Activated CD8-positive, alpha-beta memory T cell treated with anti-CD3 and anti-CD28 coated beads, Interleukin-2, amount 50 U/mL, for 48 hours (primary cell): ENCODE measurements at places on chromosomes 12 and 14.

DNA sequence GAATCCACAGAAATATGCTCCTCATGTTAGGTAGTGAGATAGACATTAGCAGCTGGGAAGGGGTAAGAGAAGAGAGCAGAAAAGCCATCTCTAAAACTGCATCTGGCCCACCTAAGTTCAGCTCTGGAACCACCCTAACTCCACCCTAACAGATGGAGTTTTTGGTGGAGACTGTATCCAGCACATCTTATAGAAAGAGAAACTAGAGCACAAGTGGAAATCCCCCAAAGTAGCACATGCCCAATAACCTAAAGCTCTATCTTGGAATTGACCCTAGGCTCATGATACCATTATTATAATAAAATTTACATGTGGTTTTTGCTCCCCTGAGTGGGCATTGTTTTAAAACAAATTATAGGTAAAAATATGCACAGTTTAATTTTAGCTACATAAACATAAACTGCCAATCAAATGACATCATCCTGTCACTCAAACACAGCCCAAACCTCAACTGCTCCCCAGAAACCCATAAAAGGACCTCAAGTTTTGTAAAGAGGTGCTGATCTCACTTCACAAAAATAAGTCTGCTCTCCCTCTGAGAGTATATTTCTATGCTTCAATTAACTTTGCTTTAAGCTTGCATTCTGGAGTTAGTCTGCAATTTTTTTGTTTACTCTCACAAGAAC, 206.4 kb downstream of the PIK3C2G start:
- no peak for DNase-seq

- no peak for DNase-seq
Observed at GRCh38 chr12:49413010-49413409, 45.7 kb downstream of the SPATS2 start.

- no peak for DNase-seq
Observed at GRCh38 chr14:42504433-42504832, 897.8 kb downstream of the LRFN5 start.

DNA sequence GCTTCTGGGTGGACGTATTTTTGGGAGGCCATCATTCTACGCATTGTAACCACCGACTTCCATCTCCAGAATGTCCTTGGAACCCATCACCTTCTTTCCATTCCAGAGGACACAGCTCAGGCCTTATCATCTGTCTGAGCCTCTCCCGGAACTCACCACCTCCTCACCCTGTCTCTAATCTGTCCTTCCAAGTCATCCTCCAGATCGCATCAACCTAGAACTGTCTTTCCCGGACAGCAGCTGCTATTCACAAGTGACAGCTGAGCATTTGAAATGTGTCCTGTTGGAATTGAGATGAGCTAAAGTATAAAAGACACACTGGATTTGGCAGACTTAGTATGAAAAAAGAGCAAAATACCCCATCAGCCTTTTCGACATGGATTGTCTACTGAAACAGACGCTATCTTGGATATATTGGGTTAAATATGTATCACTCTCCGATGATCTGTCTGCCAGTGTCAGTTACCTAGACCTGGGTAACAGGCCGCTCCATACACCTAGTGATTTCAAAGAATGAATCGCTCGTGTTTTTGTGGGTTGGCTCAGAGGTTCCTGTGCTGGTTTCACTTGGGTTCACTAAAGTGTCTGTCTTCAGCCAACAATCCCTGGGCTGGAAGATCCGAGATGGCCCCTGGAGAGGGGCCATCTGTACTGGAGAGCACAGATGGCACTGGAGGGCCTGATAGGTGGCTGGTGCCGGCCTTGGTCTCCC, 104.4 kb upstream of the RFLNA start:
- no peak for DNase-seq

DNA sequence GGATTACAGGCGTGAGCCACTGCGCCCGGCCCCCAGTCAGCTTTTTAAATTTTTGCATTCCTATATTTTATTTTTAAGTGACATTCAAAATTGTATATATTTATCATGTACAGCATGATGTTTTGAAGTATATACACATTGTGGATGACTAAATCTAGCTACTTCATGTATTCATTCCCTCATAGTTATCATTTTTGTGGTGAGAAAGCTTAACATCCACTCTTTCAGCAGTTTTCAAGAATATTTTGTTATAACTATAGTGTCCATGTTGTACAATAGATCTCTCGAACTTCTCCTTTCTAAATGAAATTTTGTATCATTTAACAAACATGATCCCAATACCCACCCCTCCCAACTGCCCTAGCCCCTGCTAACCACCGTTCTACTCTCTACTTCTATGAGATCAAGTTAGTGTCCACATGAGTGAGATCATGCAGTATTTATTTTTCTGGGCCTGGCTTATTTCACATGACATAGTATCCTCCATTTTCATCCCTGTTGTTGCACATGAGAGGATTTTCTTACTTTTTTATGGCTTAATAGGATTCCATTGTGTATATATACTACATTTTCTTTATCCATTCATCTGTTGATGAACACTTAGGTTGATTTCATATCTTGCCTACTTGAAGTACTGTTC, 8.8 kb upstream of the HEBP1 start:
- DNase-seq = no peak

DNA sequence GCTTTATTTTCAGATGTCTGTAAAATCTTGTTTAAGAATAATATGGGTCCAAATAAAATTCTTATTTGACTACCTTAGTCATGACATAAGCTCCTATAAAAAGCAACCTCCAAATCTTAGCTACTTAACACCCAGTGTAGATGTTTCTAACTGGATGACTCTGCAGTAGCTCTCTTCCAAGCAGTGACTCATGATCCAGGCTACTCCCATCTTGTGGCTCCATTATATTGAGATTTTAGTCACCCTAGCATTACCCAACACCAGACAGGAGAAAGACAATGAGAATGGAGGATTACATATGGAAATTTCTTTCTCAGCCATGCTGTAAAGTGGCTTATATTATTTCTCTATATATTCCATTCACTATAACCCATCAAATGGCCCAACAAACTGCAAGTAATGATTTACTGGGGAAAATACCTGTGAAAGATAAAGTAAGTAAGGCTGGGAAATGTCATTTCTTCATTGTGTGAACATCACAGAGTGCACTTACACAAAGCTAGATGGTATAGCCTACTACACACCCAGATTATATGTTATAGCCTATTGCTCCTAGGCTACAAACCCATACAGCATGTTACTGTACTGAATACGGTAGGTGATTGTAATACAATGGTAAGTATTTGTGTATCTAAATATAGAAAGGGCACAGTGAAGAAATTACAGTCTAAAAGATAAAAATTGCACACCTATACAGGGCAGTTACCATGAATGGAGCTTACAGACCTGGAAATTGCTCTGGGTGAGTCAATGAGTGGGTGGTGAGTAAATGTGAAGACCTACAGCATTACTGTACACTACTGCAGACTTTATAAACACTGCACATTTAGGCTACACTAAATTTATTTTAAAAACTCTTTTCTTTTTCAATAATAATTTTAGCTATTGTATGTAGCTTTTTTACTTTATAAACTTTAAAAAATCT, 163.2 kb downstream of the DYRK2 start:
- no peak for DNase-seq

GRCh38 chr12:68293347-68293746, 38.8 kb downstream of the MDM1 start:
- DNase-seq = no peak

GRCh38 chr12:16076557-16076956, 165.4 kb downstream of the DERA start:
- DNase-seq = no peak

DNA sequence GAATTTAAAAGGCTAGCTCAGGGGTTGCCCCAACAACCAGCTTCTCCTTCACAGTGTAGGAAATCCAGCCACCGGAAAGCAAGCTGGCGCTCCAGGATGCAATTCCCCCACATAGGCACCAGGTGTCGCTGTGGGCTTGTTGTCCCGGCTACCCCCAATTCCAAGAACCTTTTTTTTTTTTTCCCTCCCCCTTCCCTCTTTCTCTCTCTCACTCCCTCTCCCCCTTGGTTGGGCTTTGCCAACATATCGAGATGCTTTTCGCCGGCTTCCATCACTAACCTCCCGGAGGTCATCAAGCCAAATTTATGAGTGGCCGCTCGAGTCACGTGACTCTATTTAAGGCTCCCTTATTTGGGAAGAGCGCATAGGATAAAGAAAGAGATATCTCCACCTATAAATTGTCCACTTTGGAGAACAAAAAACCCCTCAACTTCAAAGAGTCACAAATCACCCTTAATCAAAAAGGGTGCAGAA, at the start of gene HOXC5:
HOXC5 (plus strand) TSS at position 424 of the 474 bp plus-strand sequence. CDS start 73 bp downstream, outside the sequence.
- peak; percentile 86 for DNase-seq

GRCh38 chr14:87656315-87656714, 336.7 kb downstream of the GALC start:
- DNase-seq = no peak

DNA sequence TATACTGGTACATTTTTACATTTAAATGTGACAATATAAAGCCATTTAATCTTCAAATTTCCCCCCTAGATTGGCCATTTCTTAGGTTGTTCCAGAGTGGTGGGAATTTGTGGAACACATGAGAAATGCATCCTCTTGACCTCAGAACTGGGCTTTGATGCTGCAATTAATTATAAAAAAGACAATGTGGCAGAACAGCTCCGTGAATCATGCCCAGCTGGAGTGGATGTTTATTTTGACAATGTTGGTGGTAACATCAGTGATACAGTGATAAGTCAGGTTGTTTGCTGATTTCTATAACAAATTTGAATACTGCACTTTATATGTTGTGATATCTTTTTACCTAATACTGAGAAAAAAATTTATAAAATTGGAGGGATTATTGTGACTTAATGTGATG, 7.6 kb upstream of the ZNF410 start:
- DNase-seq = no peak

DNA sequence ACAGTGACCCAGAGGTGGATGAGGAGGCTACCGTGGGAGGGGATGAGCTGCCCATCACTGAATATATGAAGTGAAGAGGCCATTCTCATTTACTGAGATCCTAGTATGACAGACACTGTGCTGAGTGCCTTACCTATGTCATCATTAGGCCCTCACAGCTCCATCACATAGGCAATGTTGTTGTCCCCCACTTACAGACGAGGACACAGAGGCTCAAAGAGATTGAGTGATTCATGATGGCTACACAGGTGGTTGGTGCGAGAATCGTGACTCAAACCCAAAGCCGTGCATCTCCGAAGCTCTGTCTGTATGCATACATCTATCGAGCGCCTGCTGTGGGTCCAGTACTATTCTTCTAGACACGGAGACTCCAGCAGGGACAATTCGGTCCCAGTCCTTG, 5.9 kb upstream of the CCDC197 start:
- no peak for DNase-seq

DNA sequence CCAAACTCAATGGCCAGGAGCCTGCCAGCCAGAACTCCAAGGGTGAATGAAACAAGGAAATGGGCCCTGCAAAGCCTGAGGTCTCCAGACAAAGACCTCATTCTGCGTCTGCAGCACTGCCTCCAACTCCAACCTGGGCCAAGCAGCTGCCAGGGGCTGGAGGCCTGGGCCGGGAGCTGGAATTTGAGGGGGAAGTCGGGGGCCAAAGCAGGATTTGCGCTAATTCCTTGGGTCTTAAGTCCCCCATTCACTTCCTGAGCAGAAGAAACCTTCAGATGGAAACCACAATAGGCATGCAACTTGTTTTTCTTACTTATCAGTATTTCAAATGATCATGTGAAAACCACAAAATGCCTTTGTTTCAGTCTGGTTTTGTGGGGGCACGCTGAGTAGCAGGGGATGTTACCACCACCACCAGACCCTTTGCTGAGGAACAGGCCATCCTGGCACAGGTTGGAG, 23.0 kb upstream of the TC2N start:
- no peak for DNase-seq

DNA sequence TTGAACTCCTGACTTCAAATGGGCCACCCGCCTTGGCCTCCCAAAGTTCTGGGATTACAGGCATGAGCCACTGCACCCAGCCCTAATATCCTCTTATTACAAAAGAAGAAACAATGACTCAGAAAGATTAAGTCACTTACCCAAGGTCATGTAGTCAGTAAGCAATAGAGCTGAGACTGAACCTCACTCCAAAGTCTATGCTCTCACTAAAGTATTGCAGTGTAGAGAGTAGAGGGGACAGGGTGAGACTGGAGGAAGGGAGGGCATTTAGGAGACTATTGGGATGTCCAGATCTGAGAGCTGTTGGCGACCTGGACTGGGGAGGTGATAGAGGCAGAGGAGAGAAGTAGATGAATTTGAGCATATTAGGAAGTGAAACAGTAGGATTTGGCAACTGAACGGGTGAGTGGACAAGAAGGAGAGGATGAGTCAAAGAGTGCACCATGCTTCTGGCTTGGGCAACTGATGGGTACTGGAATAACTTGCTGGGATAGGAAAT, 11.8 kb downstream of the P2RX7 start:
- no peak for DNase-seq

DNA sequence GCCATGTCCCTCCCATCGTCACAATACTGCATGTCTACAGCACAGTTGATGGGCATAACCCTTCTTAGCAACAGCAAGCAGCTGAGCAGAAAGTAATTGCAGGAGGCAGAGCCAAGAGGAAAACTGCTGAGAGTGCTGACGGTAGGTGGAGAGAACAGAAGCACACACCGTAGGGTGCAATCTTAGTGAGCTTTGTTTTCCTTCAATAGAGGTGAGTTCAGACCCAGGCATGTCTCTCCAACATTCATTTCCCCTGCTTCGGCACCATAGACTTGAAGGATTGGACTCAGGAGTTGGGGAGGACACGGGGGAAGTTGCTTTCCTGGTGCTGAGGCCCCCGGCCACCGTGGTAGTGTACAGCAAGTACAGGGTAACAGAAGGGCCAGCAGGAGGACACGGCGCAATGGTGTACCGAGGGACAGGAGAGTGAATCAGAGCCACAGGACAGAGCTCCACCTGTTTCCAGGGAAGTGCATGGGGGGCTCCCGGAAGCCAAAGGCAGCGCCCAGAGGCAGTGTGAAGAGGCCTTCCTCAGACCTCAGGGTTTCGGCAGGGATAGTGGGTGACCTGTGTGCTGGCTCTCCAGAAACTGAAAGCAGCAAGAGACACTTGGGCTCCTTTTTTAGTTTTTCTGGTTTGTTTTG, 36.3 kb upstream of the SINHCAF start:
- DNase-seq = peak; percentile 57

GRCh38 chr12:22380031-22380430, 45.5 kb upstream of the ST8SIA1 start:
- no peak for DNase-seq

GRCh38 chr12:29152223-29152868, 3.3 kb downstream of the FAR2 start:
- DNase-seq = no peak

GRCh38 chr12:74780182-74780849, 242.7 kb downstream of the ATXN7L3B start:
- DNase-seq = no peak
